ENCODE measurements at places on chromosomes 3 and 15.

GRCh38 chr3:138949002-138949418 lies 2.0 kb downstream of the FOXL2NB start:
- no peak for DNase-seq

DNA sequence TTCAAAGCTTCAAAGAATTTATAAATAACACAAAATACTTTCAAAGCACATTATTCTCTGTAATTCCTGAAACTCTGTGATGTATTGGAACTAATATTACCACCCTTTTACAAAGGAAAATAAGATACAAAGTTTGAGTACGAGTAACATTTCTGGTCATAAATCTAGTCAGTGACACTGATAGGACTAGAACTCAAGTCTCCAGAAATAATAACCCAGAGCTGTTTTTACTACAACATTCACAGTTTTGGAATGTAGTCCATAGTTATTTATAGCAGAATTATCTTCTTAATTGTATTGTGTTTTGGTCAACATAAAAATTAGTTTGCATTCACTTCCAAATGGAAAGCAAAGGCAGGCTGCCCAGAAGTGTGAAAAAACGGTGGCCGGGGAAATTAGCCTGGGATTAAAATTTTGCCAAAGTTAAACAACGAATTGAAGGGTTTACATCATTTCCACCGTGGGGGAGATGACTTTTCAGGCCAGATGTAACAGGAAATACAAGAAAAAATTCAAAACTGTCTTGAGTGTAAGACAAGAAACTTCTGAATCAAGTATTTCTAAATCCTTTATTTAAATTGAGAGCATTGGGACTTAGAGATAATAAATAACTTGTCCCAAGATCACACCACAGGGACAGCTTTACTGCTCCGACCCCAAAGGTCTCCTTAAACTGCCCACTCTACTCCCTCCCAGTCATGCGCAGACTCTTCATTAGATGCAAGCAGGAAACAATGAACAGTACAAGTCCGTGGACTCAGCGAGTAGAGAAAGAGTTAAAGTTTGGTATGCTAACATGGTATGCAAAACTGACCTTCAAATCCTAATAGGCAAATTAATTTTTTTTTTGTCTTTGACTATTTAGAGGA lies 74.3 kb upstream of the VGLL4 start:
- DNase-seq: no peak

- DNase-seq: no peak
Measured at GRCh38 chr15:73105064-73105463, 52.8 kb downstream of the NEO1 start.

DNA sequence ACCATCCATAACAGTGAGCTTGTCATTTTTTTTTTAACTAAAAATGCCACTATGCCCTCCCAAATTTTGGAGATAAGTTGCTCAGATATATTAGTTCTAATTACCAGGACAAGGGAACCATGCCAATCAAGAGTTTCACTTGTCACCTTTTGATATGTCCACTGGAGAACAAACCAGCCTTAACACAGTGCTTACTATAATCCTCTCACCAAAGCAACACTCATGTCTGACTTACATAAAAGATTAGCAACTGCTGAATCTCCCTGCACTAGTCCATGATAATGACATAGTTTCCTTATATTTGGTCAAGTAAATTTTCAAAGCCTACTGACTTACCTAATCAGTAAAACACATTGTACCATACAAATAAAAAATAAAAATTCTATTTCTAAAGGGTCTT lies 44.4 kb downstream of the TTBK2 start:
- no peak for DNase-seq

GRCh38 chr15:53611145-53611920 lies 148.1 kb downstream of the WDR72 start:
- no peak for DNase-seq

DNA sequence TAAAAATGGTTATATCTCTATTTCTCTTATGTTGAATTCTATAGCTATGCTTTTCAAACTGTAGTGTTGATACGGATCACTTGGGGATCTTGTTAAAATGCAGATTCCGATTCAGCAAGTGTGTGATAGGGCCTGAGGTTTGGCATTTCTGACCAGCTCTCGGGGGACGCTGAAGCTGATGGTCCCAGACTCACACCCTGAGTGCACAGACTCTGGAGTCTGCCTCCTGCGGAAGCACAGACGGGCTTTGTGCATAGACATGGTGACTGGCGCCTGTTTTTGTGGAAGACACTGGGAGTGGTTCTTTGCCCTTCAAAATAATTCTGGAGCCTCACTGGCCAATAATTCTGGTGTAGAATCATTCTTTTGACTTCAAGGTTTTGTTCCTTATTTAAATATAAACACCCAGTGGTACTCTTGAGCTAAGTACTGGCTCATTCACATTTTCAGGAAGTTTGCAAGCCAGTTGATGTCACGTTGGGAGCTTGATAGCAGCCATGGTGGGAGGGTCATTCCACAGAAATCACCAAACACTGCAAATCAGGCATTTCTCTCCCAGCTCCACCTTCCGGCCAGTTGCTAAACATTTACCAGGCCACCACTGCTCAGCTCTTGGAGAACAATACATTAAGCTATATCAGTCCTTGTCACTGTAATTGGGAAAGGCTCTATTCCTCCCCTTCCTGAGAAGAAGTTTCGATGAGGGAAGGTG lies 19.2 kb downstream of the CLDN11 start:
- no peak for DNase-seq

DNA sequence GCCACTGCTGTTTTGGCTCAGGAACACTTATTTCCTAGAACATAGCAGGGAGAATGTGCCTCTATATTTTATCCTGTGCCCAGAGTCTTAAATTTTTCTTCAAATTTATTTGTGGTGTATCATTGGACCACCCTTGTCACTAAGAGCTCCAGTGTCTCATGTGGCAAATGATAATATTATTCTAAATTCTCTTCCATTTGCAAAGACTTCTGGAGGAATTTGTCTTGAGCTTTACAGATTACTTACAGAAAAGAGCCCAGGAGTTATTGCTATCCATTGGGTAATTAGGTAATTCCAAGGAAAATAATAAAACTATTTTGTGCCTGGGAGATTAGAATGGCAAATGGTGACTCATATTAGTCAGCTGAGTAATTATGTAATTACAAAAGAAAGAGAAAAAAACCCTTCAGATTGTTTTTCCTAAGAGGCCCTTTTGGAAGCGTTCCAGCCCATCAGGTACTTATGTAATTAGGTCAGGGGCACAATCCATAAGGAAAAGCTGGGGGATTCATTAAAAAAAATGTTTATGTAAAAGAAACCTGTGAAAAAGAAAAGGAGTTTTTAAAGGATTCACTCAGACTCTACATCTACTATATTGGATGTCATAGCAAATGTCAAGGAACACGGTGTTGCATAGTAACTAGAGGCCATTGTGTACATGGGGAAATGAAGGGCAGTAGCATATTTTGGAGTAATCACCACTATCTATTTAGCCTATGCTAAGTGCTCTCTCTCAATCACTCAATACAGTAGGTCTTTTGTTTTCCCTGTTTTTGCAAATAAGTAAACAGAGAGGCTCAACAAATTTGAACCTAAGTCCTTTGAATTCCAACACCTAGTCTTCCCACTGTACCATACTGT lies 380.9 kb upstream of the RARB start:
- DNase-seq: no peak

DNA sequence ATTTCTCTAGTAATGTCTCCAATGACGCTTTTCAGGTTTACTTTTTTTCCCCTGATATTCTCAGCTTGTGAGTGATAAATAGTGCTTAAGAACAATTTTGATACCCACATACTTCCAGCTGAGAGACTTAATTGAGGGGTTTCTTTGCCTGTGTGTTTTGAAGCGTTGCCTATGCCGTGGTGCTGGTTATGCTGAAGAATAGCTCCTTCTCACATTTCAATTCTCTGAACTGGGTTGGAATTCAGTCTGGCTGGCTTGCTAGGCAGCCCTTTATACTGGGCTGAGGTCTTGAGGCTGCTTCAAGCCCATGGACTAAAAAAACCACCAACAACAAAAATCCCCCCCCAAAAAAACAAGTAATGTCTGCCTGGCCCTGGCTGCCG lies 87.4 kb downstream of the CHST2 start:
- DNase-seq: no peak

DNA sequence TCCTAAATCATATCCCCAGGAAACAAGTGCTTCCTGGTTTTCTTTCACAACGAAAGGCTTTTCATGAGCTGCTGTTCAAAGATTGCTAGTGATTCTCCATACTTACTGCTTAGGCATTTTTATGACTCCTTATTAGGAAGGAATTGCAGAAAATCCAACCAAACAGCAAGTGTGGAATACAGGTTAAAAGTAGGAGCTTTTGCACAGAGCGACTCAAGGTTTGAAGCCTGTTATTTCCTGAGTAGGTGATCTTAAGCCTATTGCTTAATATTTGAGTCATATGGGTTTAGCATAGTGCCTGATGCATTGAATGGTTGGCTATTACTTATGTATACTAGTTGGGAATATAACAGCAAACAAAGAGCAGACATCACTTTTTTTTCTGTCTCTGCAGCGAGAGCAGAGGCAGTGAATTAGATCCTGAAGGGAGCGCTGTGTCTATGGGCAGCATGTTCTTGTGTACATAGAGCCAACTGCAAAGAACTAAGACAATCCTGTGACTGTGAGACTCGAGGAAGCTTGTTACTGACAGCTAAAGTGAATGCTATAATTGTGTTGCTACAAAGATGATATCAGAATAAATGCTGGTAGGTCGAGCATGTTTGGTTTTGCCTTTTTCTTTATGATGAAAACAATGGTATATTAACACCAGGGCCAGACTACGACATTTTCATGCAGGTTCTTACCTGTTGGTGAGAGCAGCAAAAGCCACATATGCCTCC lies 6.3 kb downstream of the TM4SF1 start:
- DNase-seq: peak; percentile 54

DNA sequence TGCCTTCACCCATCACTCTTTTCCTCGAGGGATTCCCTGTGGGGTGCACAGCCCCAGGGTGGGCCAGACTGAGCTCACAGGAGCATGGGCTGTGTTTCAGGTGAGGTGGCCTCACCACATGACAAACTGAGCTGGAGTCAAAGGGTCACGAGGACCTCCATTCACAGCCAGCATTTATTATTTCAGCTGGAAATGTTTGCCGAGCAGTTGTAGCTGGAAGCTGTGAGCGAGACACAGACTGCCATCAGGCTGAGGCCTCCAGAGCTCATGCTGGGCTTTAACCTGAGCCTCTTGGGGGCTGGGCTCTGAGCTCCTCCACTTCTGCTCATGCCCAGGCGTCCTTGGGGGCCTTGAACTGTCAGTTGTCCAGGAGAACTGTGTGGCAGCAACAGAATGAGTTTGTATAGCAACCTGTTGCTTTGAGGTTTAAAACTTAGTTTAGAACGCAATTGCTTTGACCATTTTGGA lies 57.5 kb downstream of the FLNB start:
- DNase-seq: no peak

DNA sequence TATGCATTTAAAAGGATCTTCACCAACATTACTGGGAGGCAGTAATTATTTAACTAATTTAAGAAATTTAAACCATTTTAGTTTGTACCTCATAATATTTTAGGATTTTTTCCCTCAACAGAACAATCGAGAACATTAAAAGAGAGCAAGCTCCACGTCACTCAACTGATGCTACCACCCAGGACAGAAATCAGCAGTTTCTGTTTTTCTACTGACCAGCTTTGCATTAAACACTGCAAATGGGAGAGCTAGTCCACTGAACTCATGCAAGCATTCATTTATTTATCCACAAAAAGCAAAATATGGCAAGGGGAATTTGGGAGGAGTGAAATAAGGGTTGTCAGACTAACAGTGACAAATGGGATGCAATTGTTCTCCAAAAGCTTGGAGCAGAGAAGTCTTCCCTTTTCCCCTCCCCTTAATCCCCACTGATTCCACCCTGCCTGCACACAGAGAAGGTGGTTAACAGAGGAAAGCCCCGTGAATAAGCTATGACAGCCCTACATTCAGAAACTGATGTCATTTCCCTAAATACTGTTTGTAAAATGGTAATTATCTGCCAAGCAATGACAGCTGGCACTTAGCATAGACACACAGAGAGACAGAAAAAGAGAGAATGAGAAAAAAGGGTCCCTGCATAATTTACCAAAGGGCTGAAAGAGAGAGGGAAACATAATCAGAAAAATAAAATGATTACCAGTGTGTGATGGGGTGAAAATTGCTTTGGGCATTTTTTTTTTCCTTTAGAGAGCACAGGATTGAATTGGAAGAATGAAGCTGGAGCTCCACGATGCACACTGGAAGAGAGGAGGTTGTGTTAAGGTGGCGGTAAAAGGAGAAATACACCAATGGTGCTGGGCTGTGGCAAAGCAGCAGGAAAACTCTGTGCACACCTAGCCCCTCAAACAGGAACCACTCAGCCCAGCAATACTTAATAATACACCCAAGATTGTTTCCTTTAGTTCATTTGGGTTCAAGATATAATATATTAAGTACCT lies 777.4 kb downstream of the TUSC7 start:
- no peak for DNase-seq

DNA sequence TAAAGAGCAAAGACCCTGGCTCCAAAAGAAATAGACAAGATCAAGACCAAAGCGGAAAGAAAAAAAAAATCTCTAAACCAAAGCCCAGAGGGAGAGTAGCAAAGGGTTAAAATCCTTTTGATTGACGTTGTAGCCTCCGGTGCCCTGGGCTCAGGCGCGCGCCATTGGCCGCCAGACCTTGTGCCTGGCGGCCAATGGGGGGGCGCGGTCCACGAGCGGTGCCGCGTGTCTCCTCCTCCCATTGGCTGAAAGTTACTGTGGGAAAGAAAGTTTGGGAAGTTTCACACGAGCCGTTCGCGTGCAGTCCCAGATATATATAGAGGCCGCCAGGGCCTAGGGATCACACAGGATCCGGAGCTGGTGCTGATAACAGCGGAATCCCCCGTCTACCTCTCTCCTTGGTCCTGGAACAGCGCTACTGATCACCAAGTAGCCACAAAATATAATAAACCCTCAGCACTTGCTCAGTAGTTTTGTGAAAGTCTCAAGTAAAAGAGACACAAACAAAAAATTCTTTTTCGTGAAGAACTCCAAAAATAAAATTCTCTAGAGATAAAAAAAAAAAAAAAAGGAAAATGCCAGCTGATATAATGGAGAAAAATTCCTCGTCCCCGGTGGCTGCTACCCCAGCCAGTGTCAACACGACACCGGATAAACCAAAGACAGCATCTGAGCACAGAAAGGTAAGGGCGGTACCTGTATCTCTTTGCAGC lies at the start of gene HES1:
TSS of gene HES1 (plus strand) at position 343 of the 713 bp plus-strand sequence. CDS start at position 576, 233 bp downstream.
- DNase-seq: peak; percentile 82

DNA sequence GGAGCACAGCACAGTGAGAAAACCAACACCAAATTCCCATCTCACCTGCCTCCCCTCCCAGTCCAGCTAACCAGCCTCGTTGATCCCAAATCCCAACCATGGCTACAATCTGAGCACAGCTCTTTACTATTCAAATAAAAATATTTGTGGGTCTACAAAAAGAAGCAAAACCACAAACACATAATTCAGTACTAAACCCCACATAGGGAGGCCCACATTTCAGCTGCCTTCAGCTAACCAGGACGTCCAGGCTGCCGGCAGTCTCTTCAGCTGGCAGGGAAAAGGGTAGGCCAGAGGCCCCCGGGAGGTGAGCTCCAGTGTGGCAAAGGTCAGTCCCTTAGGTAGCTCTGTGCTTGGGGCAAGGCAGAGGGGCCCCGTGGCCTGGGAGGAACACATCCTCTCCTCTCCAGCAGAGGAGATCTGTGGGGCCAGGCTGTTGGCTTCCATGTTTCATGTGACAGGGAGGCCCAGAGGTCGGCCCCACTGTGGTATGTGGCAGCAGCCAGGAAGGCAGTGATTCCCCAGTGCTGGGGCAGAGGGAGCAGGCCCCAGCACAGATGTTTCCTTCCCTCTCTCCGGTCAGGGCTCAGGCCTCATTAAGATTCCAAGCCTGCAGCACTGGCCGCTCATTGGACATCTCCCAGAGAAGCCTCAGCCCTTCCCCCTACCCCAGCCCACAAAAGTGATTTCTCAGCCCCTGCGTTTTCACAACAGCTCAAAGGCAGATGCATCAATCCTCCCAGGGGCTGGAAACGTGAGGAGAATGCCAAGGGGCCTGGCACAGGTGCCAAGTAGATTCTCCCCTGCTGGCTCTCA lies 381.4 kb downstream of the NTRK3 start:
- DNase-seq: no peak
